Activated naive CD4-positive, alpha-beta T cell treated with anti-CD3 and anti-CD28 coated beads, Interleukin-2, amount 10 ng/mL, durations not matched to agents 7 days and 5 days (primary cell): ENCODE measurements at places on chromosomes 7 and 10.
A peak's percentile ranks its signal among the peaks of the same experiment; 100 is the strongest.

- H3K27me3 ChIP-seq: no peaks in the 10 kb centered on the region
- peaks cover 52% of the 10 kb centered on the region for H3K4me1 ChIP-seq
- peaks cover 28% of the 10 kb centered on the region for H3K36me3 ChIP-seq
- H3K27ac ChIP-seq: peak overlapping the region; percentile 98
- peak overlapping the region; percentile 61 for H3K4me3 ChIP-seq
- DNase-seq: no peak
These were observed 38.0 kb downstream of the ZNRF2 start for GRCh38 chr7:30322271-30323005.

DNA sequence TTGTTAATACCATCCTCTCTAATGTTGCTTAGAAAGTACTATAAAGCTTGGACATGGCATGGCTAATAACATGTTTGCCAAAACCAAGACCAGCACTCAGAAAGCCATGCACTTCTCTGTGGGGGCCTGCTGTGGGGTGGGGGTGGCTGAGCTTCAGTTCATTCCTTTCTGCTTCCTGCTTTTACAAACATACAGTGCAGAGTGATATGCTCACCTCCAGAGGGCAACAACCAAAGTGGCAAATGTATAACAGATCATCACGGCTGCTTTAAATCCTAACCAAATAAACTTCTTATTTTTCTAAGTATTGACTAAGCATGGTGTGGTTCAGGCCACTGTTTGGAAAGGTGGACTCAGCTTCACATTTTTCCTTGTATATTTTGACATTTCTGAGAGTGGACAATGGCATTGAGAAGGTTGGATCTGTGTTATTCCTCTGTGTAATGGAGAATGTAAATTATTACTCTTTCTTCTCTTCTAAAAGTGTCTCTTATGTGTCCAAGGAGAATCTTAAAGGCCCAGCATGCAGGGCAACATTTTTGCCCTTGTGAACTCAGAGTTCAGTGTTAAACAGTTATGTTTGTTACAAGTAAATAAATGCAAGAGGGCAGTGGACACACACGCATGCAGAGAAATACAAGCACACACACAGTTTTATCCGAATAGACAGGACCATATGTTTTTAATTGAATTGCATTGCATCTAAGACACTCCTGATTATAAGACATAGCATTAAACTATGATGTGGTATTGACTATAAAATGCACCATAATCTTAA lies 186.1 kb downstream of the HERPUD2 start:
- no peaks in the 10 kb centered on the region for H3K36me3 ChIP-seq
- no peak for DNase-seq
- H3K27ac ChIP-seq: no peak overlapping the region
- H3K4me3 ChIP-seq: no peak overlapping the region

DNA sequence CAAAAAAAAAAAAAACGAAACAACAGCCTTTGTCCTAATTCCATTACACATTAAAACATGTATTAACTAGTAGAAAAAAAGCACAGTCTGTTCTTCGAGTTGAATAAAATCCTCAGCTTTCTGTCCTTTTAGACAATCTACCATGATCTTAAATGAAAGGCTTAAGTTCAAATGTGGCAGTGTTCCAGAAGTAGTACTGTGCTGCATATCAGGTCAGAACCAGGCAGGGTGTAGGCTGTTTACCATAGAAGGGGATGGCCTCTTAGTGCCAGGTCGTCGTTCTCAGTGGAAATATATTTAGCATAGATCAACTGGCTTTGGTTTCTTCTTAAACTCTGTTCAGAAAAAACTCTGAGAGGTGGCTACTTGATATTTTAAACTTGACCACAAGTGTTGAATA lies 612.0 kb downstream of the CNTNAP2 start:
- H3K4me3 ChIP-seq: no peak overlapping the region
- no peaks in the 10 kb centered on the region for H3K4me1 ChIP-seq
- no peak overlapping the region for H3K27ac ChIP-seq
- no peaks in the 10 kb centered on the region for H3K36me3 ChIP-seq

DNA sequence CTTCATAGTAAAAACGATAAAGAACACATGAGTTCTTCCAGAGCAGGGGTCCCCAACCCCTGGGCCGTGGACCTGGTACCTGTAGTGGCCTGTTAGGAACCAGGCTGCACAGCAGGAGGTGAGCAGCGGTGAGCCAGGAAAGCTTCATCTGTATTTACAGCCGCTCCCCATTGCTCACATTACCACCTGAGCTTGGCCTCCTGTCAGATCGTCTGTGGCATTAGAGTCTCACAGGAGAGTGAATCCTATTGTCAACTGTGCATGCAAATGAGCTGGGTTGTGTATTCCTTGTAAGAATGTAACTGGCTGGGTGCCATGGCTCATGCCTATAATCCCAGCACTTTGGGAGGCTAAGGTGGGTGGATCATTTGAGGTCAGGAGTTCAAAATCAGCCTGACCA lies 229.5 kb downstream of the CNTNAP2 start:
- no peak overlapping the region for H3K4me3 ChIP-seq
- no peak for DNase-seq
- no peaks in the 10 kb centered on the region for H3K4me1 ChIP-seq
- no peaks in the 10 kb centered on the region for H3K36me3 ChIP-seq

DNA sequence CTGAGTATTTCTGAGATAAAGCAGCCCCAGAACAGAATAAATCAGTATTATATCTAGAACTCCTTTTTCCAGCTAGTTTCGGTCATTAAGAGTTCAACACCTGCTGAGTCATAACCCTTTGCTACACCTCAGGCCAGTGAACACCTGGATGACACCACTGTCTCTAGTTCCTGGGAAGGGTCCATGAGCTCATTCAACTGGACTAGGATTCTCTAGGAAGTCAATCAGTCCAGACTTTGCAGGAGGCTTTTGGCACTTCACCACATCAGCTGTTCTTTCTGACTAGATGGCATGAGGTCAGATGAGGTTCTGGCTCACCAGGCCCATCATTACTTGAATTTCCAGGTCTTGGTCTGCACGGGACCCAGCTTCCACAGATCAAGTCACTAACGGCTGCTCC lies 11.7 kb downstream of the SLC39A12 start:
- no peak for DNase-seq
- H3K4me3 ChIP-seq: no peak overlapping the region
- H3K4me1 ChIP-seq: no peaks in the 10 kb centered on the region
- H3K36me3 ChIP-seq: no peaks in the 10 kb centered on the region
- H3K27ac ChIP-seq: no peak overlapping the region

- H3K27ac ChIP-seq: no peak overlapping the region
- H3K36me3 ChIP-seq: no peaks in the 10 kb centered on the region
- no peak for DNase-seq
- peaks cover 3% of the 10 kb centered on the region for H3K4me1 ChIP-seq
- peaks cover 72% of the 10 kb centered on the region for H3K27me3 ChIP-seq
- no peak overlapping the region for H3K4me3 ChIP-seq
These were observed 2.2 kb upstream of the ELN start for GRCh38 chr7:74025730-74026129.

- H3K27me3 ChIP-seq: no peaks in the 10 kb centered on the region
- no peaks in the 10 kb centered on the region for H3K4me1 ChIP-seq
These were observed 185.4 kb downstream of the KMT2E start for GRCh38 chr7:105199386-105199785.

GRCh38 chr7:40301486-40302068 lies 166.8 kb downstream of the SUGCT start:
- no peak overlapping the region for H3K27ac ChIP-seq
- no peak for DNase-seq
- H3K4me1 ChIP-seq: peaks cover 9% of the 10 kb centered on the region
- H3K4me3 ChIP-seq: no peak overlapping the region
- H3K27me3 ChIP-seq: no peaks in the 10 kb centered on the region

DNA sequence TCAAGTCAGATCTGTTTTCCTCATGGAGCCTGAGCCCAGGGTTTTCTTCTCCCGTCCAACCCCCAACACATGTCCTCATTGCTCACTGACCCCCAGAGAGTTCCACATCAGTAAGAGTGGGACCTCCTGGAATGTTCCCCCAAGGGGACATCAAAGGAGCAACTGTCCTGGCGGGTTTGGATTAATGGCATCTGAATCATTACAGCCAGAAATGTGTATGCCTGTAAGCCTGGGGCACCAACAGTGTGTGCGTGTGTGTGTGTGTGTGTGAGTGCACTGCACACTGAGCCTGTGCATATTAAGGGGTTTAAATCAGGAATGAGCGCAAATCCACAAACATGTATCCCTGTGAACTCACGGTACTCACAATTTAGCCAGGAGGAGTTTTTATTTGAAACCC lies 222.3 kb downstream of the PLXNA4 start:
- H3K4me3 ChIP-seq: no peak overlapping the region
- H3K27ac ChIP-seq: no peak overlapping the region
- no peaks in the 10 kb centered on the region for H3K36me3 ChIP-seq
- peaks cover 66% of the 10 kb centered on the region for H3K27me3 ChIP-seq
- no peak for DNase-seq
- H3K4me1 ChIP-seq: no peaks in the 10 kb centered on the region

DNA sequence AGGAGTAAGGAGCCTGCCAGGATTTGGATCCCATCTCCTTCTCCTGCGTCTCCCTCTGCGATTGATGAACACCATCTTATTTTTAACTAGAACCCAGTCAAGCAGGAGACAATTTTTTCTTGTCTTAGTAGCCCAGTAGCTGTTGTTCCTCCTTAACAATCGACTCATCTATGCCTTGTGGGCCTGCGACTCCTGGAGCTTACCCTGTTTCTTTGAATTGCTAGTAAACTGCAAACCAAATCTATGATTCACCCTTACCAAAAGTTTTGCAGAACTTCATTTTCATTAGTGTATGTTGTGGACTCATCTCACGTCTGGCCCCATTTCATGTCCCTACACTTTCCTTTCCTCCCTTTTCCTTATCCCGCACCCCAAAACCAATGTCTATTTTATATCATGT lies 37.7 kb downstream of the TRIL start:
- no peaks in the 10 kb centered on the region for H3K36me3 ChIP-seq
- no peak overlapping the region for H3K27ac ChIP-seq
- no peak for DNase-seq

- no peaks in the 10 kb centered on the region for H3K36me3 ChIP-seq
- no peaks in the 10 kb centered on the region for H3K27me3 ChIP-seq
- no peak overlapping the region for H3K4me3 ChIP-seq
These were observed 220.0 kb downstream of the PTPRN2 start for GRCh38 chr7:158367634-158367982.

DNA sequence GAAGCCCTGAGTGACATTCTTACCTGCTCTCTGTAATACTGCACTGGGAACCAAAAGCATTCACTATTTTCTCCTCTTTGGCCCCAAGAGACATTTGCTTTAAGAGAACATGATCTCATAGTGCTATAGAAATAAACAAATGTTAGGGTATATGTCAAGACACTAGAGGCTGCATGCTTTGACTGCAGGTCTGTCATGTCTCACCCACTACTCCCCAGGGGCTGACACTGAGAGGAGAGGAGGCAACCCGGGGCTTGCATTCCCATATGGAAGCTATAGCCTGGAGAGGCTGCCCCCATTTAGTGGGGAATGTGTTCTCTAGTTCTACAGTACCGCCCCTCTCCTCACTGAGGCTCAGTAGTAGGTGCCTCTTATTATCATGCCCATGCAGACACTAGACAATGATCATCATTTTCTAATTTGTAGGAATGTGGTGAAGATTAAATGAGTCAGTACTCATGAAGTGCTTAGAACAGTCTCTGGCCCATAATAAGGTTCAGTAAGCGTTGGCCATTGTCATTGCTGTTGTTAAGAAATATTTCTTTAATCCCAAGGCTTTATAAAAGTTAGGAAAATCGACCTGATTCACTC lies 4.9 kb upstream of the SLF2 start:
- peaks cover 2% of the 10 kb centered on the region for H3K36me3 ChIP-seq
- no peak overlapping the region for H3K4me3 ChIP-seq
- peaks cover 39% of the 10 kb centered on the region for H3K4me1 ChIP-seq
- no peak for DNase-seq
- H3K27me3 ChIP-seq: peaks cover 14% of the 10 kb centered on the region

- H3K4me1 ChIP-seq: no peaks in the 10 kb centered on the region
- DNase-seq: no peak
- H3K4me3 ChIP-seq: no peak overlapping the region
- H3K27me3 ChIP-seq: peaks cover 19% of the 10 kb centered on the region
- H3K36me3 ChIP-seq: no peaks in the 10 kb centered on the region
These were observed 317.1 kb downstream of the WDR37 start for GRCh38 chr10:1373287-1373686.

DNA sequence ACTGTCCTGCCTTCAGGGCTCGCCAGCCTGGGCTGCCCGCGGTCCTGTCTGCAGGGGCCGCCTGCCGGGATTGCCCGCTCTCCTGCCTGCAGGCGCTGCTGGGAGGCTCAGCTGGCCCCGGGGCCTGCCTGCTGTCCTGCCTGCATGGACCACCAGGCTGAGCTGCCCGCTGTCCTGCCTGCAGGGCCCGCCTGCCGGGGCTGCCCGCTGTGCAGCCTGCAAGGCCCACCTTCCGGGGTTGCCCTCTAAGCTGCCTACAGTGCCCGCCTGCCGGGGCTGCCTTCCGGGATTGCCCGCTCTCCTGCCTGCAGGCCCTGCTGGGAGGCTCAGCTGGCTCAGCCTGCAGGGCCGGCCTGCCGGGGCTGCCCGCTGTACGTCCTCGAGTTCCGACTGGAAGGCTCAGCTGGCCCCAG lies 164.4 kb downstream of the GLRX3 start:
- H3K36me3 ChIP-seq: peaks cover 5% of the 10 kb centered on the region
- H3K27ac ChIP-seq: peak overlapping the region; percentile 71
- peak overlapping the region; percentile 60 for H3K4me3 ChIP-seq
- peaks cover 8% of the 10 kb centered on the region for H3K4me1 ChIP-seq

- H3K4me1 ChIP-seq: no peaks in the 10 kb centered on the region
- H3K27ac ChIP-seq: no peak overlapping the region
- no peak overlapping the region for H3K4me3 ChIP-seq
- H3K27me3 ChIP-seq: no peaks in the 10 kb centered on the region
- DNase-seq: no peak
These were observed 103.8 kb upstream of the CCNY start for GRCh38 chr10:35232527-35232926.

GRCh38 chr10:113616244-113617074 lies 47.4 kb downstream of the NRAP start:
- no peak overlapping the region for H3K27ac ChIP-seq
- no peaks in the 10 kb centered on the region for H3K4me1 ChIP-seq
- no peaks in the 10 kb centered on the region for H3K36me3 ChIP-seq
- DNase-seq: no peak

DNA sequence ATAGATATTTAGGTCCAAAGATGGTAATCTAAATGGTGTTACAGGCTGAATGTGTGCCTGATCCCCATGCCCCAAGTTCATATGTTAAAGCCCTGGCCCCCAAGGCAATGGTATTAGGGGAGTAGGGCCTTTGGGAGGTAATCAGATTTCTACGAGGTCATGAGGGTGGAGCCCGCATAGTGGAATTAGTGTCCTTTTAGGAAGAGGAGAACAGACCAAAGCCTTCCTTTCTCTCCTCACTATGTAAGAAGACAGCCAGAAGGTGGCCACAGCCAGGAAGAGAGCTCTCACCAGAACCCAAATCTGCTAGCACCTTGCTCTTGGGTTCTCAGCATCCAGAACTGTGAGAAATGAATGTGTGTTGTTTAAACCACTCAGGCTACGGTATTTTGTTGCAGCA lies 15.2 kb downstream of the ERVW-1 start:
- DNase-seq: no peak
- no peak overlapping the region for H3K27ac ChIP-seq
- no peak overlapping the region for H3K4me3 ChIP-seq
